ENCODE measurements at places on chromosomes 11 and 22.

- DNase-seq, result no peak
Observed at GRCh38 chr11:100823360-100823759, 136.3 kb downstream of the ARHGAP42 start.

DNA sequence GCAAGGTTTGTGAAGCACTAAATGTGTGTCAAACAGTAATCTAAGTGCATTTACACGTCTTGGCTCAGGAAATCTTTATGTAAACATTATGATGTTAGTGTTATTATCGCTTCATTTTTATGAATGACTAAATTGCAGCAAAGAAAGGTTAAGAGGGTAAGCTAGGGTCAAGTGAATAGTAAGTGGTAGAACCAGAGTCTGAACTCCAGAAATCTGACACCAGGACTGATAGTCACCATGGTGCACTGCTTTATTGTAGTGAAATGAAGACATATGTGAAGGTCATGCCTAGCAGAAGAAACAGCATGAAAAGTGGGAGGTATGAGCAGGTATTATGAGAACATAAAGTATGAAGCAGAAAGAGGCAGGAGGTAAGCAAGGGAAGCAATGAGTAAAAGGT, 368.7 kb upstream of the TENM4 start:
- DNase-seq, result no peak

GRCh38 chr11:96257972-96258934, 84.7 kb downstream of the MAML2 start:
- DNase-seq, result no peak

DNA sequence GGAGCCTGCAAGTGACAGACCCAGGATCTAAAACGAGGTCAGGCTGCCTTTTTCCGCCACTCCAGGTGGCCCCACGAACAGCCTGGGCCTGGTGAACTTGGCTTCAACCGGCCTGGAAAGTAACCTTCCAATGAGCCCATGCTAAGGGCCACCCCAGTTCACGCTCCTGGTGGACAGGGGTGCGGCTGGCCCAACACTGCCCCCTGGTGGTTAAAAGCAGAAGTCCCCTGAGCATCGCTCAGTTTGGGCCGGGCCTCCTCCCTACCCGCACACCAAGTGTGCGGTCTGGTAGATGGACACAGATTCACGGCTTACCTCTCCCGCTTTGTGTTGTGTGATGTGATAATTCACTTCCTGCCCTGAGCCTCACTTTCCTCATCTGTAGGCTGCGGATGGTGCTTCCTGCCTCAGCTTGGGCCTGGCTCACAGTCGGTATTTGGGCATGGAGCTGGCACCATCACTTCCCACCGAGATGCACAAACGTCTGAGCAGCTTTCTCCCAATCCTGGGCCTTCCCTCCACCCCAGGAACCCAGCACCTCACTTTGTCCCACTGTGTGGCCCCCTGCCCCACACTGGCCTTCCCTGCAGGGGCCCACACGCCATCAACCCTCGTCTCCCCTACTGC, 13.7 kb upstream of the SEC14L3 start:
- peak; percentile 74 for DNase-seq

DNA sequence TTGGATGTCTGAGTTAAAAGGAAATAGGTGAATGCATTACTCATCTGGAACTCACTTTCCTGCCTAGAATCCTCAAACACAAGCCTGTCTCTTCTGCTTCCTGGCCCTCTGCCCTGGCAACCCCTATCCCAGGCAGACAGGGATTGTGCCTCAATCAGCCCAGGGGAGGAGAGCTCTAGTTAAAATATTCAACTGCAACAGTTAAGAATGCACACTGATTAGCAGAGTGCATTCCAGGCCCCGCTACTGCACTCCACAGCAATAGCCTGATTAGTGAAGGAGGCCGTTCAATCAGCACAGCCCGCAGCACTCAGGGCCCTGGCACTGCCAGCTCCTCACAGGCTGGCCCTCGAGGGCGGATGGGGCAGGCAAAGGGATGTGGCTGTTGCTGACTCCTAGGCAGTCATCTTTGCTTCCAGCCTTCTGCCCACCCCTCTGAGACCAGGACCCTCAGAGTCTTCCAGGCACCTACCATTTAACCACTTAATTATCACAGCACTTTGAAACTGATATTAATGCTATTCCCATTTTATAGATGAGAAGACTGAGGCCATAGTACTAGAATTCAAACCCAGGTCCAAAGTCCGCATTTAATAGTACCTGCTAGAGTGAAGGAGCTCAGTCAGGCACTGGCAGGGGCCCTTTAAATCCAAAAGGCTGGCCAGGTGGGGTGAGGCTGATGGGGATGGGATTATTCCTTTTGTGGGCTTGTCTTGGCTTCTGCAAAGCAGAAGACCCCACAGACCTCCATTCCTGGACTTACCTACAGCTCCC, 435.3 kb downstream of the SOX6 start:
- DNase-seq, result no peak

DNA sequence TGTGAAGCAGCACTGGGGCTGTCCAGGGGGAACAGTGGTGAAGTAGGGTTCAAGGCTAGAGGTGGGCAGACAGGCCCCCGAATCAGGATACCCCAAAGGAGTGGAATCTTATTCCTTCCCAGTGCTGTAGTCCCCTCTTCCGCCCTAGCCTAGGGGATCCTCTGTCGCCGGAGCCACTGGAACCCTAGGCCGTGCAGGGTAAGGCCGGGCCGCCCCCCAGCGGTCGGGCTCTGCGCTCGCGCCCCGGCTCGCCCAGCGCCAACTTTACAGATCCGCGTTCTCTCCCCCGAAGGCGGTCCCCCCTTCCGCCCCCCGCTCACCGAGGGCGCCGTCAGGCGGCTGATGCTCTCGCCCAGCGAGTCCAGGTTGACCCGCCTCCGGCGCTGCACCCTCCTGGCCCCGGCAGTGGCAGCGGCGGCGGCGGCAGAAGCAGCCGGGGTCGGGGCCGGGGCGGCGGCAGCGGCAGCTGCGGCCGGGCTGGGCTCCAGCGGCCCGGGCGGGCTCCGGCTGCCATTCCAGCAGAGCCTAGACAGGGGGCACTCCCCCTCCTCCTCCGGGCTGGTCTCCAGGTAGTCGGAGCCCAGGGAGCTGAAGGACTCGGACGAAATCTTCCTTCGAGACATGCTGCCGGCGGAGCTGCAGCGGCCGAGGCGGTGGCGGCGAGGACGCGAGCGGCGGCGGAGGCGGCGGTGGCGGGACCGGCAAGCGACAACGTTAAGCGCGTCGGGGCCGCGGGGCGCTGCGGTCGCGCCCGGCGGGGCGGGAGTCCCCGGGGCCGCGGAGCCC, 650 bp downstream of the GUCY1A2 start:
- no peak for DNase-seq

DNA sequence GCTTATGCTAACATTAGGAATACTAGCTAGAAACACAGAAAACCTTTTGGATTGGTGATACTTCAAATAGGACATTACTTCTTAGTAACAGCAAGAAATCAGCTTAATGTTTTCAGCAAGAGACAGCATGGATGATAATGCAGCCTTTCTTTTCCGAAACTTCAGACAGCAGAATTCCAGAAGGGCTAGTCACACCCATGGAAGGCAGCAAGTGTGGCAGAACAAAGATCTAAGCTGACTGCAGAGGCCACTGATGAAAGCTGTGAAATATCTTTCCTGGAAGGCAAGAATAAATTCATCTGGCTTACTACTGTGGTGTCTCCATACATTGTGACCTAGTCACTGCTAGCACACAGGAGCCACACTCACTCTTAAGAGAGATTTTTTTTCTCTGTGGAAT, 100.3 kb downstream of the CCDC83 start:
- no peak for DNase-seq

GRCh38 chr11:118928870-118929500, 3.3 kb upstream of the BCL9L start:
- no peak for DNase-seq

GRCh38 chr11:102733232-102733875, 8.6 kb upstream of the MMP8 start:
- DNase-seq, result no peak

DNA sequence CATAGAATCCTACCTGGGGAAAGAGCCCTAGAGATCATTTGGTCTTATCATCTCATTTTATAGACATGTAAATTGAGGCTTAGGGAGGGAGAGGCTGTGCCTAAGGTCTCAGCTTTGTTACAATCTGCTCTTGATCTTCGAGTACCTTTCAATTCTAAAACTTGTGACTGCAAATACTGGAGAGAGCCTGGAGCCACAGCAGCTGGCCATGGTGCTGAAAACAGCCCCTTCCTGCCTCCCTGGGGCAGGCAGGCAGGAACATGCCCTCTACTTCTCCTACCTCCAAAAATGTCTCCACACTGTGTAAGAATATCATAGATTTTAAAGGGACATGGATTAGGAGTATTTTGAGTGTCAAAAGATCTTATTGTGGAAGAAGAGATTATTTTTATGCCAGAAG, 52.2 kb downstream of the C22orf42 start:
- DNase-seq, result no peak

GRCh38 chr11:47914743-47915142, 65.6 kb upstream of the PTPRJ start:
- no peak for DNase-seq

DNA sequence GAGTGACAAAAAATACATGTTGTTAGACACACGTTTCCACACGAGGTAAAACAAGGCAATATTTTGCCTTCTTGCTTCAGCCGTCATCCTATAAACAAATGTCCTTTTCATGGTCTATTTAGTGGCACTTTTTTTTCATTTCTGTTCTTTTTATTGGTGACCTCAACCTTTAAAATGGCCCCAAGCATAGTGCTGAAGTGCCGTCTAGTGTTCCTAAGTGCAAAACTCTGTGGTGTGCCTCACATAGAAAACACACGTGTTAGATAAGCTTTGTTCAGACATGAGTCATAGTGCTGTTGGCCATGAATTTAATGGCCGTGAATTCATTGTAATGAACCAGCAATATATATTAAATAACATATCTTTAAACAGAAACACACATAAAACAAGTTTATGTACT, 15.6 kb downstream of the OVCH2 start:
- no peak for DNase-seq

DNA sequence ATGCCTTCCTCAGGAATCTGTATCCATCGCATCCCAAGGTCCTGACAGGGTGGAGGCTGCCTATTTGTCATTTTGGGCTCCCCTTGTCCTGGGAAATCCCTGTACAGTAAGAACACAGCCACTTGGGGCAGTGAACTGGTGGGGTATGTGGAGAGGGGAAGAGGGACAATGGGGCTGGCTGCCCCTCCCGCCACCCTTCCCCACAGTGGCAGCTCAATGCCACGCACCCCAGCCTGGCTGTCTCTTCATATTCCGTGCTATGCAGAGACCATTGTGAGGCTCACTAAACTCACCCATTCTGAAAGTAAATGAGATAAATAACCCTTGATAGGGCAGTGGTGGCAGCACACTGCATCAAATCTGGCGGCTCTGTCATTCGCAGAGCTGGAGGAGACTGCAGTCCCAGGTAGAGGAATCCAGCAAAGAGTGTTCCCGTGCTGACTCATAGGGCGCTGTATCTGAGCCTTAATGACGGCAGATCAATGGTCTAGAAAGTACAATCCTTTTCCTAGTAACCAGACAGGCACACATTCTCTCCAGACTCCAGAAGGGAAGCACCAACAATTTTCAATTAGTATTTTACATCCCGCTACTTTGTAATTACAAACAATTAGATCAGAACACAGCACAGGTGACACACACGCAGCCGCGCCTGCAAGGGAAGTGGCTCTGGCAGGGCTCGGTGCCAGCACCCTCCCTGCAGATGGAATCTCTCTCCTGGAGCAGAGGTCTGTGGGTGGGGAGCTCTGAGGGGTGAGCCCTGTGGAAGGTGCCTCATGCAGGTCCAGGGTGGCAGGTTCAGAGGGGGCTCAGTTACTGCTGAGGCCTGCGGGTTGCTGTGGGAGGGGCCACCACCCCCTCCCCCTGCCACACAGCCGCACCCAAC, 167.9 kb upstream of the B3GAT1 start:
- no peak for DNase-seq

GRCh38 chr11:128525411-128526243, 61.7 kb downstream of the ETS1 start:
- no peak for DNase-seq

- DNase-seq, result no peak
Observed at GRCh38 chr11:113373306-113373705, 14.3 kb upstream of the ANKK1 start.

GRCh38 chr11:60931917-60932316, 7.7 kb downstream of the TMEM132A start:
- DNase-seq, result no peak

DNA sequence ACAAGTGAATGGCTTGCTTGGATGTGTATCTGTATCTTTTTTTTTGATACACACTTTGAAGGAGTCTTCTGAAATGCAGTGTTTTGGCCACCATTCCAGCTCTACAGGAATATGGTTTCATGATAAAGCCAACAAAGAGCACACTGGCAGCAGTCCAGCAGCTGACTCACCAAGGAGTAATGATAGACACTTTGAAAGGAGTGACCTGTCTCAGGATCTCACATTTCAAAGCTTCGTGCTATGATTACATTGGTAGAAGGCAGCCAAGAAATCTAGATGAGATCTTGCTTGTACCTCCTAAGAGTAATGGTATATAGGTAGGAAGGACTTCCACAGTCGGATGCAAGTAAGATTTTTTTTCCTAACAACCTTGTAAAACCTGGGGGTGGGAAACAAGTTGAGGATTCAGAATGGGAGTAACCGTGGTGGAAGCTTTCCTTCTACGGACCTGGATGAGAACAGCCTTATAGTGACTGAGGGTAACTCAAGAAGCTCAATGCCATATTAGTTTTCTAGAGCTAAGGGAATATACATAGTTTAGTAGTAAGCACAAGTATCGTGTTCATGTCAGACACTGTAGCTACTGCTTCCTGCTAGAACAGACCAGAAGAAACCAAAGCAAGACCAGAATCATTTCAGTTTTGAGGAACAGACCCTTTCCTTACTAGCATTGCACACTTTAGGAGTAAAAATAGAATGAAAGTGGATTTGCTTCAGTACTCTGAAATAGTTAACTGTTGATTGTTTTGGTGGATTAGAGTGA, 25.0 kb downstream of the MTMR3 start:
- DNase-seq, result no peak

- no peak for DNase-seq
Observed at GRCh38 chr22:42217752-42218280, 52.6 kb downstream of the TCF20 start.

GRCh38 chr11:825366-826226, 2.1 kb upstream of the CRACR2B start:
- DNase-seq, result no peak

DNA sequence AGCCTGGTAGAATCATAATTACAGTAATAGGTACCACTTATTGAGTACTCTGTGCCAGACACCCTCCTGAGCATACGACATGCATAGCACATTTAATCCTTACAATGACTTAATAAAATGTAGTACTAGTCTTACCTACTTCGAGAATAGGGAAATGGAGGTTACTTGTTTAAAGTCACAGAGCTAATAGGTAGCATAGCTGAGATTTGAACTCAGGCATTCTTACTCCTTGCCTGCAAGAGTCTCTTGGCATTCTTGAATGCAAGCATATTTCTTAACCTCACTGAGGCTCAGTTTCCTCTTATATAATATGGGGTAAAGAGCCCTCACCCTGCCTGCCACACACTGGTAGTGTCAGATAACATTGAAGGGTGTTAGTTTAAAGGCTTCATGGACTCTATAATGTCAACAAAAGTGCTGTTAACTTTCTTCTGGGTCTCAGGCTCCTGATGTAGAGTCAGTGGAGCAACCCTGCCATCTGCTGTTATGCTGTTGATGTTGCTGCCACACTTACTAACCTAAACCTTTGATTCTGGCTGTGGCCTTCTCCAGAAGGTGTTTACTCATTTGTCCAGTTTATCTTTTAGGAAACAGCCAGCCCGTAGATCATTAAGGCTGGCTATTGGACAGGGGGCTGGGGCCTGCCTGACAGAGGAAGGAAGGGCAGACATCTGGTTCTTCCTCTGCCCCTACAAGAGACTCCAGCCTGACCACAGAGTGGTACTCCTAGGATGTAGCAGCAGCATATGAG, 18.9 kb downstream of the LIMK2 start:
- no peak for DNase-seq

All from T-helper 1 cell (primary cell).